ENCODE measurements at places on chromosomes 4 and X. TPM values are rescaled to one million over a fixed set of nuclear protein-coding genes. Genes with fewer than 3 reads are reported as not detected.

ARHGAP10 gene
- total RNA-seq, result 53.9 TPM

DKK2 gene
- total RNA-seq, result 25.0 TPM

SPANXN3 gene
- not detected for total RNA-seq

CDK16 gene
- 76.3 TPM for total RNA-seq

L1CAM gene
- total RNA-seq, result 0.26 TPM

DMRTC1 gene
- not detected for total RNA-seq

AADAT gene
- total RNA-seq, result 11.1 TPM

GAB3 gene
- total RNA-seq, result 7.7 TPM

METTL14 gene
- total RNA-seq, result 2.3 TPM

SUPT20HL1 gene
- total RNA-seq, result not detected

EFHC2 gene
- 0.59 TPM for total RNA-seq

DNA sequence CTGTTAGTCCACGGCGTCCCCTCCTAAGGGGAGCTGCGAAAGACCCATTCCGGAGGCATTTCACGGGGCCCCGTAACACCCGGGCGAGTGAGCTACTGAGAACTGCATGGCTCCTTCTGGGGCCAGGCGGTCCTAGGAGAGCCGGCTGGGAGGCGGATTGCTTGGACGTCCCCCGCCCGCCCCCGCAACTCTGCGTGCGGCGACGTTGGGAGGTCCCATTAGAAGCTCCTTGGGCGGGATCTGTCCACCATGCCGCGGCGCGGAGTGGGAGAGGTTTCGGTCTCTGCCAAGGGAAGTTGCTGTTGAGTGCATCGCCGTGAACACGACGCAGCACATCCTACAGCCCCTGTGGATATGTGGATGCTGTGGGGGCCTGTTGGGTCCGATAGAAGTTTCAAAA is 85.4 kb upstream of the IGFBP7 start:
- no peak overlapping the region for H3K4me3 ChIP-seq
- DNase-seq, result no peak
- no peaks in the 10 kb centered on the region for H3K36me3 ChIP-seq
- no peak overlapping the region for H3K27ac ChIP-seq

DNA sequence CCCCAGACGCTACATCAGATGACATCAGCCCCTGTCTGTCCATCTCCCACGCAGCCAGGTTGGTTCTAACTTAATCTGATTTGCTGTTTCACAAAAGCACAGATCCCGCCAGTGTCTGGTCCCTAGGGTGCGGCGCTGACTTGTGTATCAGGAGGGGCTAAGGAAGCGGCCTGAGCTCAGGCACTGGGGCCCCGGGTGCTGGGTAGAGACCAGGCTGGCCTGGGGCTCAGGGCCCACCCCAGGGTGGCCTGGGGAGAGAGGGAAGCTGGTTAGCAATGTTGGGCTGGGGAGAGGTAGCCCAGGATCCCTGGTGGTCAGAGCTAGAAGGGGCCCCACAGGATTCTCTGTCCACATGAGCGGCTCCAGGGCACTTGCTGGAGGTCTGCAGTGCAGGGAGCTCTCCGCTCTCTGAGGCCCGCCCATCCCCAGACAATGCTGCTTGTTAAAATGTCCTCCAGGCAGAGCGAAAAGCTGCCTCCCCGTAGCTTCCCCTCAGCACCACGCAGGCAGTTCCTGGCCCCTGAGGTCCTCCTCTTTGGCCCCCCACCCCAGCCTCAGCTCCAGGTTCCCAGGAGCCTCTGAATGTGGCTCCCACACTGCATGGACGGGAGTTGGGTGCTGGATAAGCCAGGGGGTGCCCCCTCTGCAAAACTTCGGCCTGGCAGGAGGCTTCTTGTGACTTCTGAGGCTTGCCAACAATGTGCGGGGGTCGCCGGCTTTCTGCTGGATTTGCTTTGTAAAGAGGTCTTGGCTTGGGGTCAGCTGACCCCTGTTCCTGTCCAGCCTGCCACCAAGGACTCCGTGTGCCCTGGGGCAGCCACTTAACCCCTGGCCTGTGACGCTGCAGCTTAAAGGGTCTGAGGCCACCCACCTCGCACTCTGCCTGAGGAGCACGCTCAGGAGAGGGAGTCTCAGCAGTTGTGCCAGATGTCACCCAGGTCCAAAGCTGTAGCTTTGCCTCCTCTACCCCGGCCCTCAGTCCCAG is 112.9 kb downstream of the CPZ start:
- H3K36me3 ChIP-seq, result no peaks in the 10 kb centered on the region
- H3K27ac ChIP-seq, result no peak overlapping the region
- H3K4me3 ChIP-seq, result no peak overlapping the region
- peak; percentile 3 for DNase-seq
- peaks cover 3% of the 10 kb centered on the region for H3K27me3 ChIP-seq

DNA sequence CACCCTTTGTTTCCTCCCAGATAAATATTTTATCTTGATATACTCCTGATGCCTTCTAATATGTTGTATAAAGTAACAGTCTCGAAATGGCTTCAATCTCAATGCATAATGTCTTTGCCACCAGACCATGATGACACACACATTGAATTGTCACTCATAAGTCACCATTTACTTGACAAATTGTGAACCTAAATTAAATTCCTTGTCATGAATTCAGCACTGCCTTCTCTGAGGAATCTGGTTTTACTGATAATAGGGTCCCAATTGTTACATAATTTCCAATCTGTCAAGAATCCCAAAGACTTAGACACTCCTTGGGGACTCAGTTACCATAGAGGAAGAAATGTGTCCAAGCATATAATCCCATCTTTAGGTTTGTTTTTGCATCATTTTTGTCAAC is 82.3 kb downstream of the NWD2 start:
- H3K27me3 ChIP-seq, result no peaks in the 10 kb centered on the region
- no peak overlapping the region for H3K27ac ChIP-seq
- H3K4me1 ChIP-seq, result no peaks in the 10 kb centered on the region
- DNase-seq, result no peak
- H3K36me3 ChIP-seq, result no peaks in the 10 kb centered on the region

GRCh38 chrX:114162068-114162735 is 421.7 kb upstream of the HTR2C start:
- H3K4me1 ChIP-seq, result no peaks in the 10 kb centered on the region
- H3K27me3 ChIP-seq, result peaks cover 4% of the 10 kb centered on the region
- DNase-seq, result no peak
- H3K27ac ChIP-seq, result no peak overlapping the region

- no peak overlapping the region for H3K4me3 ChIP-seq
- no peak for DNase-seq
- H3K27me3 ChIP-seq, result no peaks in the 10 kb centered on the region
- no peaks in the 10 kb centered on the region for H3K4me1 ChIP-seq
- H3K27ac ChIP-seq, result no peak overlapping the region
Observed at GRCh38 chrX:75067931-75068330, 88.2 kb downstream of the ABCB7 start.

DNA sequence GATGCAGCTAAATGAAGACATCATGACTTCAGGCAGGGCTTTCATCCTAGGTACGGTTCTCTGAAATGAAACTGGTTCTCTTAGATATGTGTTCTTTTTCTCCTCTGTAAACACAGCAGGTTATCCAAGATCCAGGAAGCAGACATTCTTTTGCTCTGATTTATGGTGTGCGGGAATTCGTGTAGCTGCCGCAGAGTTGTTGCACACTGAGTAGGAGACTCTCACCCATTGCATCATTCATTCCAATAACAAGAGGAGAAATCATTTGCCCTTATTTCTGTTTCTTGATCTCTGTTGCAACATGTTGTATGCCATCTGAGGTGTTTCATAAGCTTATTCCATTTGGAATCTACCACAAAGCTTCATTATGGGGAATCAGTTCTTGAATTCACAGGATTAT is 133.6 kb upstream of the VCX2 start:
- H3K27ac ChIP-seq, result no peak overlapping the region
- H3K4me3 ChIP-seq, result no peak overlapping the region
- no peaks in the 10 kb centered on the region for H3K27me3 ChIP-seq
- no peaks in the 10 kb centered on the region for H3K4me1 ChIP-seq
- DNase-seq, result no peak
- H3K36me3 ChIP-seq, result no peaks in the 10 kb centered on the region

GRCh38 chrX:120000490-120001246 is 57.1 kb upstream of the NKAP start:
- no peaks in the 10 kb centered on the region for H3K27me3 ChIP-seq
- H3K36me3 ChIP-seq, result no peaks in the 10 kb centered on the region
- H3K27ac ChIP-seq, result no peak overlapping the region
- no peaks in the 10 kb centered on the region for H3K4me1 ChIP-seq

DNA sequence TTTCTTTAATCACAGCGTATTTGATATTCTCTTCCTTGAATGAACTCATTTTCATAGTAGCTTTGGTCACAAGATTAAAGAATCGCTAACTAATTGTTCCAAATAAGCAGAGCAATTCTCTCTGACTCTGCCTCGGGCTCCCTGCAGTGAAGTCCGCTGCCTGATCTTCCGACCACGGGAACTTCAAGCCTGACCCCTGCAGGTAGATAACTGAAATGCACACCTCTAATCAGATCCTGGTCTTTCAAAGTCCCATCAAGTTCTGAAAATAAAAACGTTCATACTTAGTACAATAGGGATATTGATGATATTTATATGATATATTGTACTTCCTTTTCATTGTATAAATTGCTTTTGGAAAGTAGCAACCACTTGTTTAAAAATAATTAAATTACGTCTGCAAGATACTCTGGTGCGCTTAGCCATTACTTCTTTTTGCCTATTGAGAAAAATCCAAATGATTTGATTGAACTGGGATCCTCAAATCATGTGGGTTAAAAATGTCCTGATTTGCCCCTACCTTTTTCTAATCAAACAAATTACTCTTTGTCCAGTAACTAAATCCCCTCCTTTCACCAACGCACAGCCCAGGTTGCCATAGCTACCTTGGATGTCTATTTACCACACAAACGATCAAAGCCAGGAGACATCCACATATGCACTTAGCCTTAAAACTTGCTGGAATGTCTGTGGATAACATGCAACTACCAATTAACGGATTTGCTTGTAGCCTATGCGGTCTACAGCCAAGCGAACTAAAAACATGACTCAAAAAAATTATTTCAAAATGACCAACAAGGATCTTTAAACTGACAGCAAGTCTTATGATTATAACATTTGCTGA is 4.2 kb downstream of the MID1 start:
- H3K4me3 ChIP-seq, result no peak overlapping the region
- H3K27me3 ChIP-seq, result no peaks in the 10 kb centered on the region
- H3K4me1 ChIP-seq, result no peaks in the 10 kb centered on the region
- DNase-seq, result peak; percentile 24

DNA sequence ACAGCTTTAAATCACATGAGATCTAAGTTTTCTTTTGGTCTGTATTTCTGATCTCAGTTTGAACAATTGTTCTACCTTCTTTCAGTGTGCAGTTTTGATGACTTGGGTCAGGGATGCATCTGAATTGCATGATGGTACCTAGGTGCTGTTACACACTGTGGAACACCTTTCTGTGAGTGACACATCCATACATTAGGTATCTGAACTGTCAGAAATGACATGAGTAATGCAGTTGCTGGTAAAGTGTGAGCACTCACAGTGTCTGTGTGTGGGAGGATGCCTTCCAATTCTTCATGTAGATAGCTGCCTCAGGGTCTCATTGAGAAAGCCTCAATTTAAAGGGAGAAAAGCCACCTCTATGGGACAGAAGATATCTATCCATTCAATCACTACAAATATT is 411.9 kb downstream of the PPARGC1A start:
- H3K36me3 ChIP-seq, result no peaks in the 10 kb centered on the region
- no peaks in the 10 kb centered on the region for H3K27me3 ChIP-seq
- H3K4me1 ChIP-seq, result no peaks in the 10 kb centered on the region
- no peak overlapping the region for H3K27ac ChIP-seq
- no peak overlapping the region for H3K4me3 ChIP-seq

GRCh38 chrX:9797384-9798360 is 11.4 kb downstream of the SHROOM2 start:
- no peaks in the 10 kb centered on the region for H3K27me3 ChIP-seq
- no peaks in the 10 kb centered on the region for H3K36me3 ChIP-seq
- DNase-seq, result no peak
- no peak overlapping the region for H3K4me3 ChIP-seq
- H3K4me1 ChIP-seq, result no peaks in the 10 kb centered on the region

DNA sequence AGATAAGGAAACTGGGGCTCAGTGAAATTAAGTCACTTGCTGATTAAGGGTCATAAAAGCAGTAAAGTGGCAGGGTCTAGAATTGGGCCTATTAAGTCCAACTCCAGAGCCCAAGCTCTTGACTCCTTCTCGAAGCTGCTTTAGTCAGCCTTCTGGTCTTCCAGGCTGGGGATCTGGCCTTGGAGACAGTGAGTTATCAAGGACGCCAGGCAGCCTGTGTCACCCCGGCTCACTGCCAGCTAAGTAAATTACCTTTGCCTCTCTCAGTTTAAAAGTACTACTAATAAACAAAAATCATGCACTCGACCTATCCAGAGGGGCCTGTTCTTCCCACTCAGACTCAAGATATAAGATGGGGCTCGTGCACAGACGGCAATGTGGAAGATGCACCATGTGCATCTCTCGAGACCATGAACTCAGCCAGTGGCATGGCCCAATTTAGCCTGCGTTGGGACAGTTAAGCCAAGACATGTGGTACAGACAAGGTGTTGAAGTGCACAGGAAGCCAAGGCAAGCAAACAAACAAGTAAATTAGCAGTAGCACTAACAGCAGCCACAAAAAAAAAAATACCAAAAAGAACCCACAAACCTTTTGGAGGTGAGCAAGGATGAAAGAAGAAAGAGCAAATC is 62.0 kb upstream of the MAP3K15 start:
- H3K27me3 ChIP-seq, result no peaks in the 10 kb centered on the region
- H3K27ac ChIP-seq, result no peak overlapping the region
- no peak overlapping the region for H3K4me3 ChIP-seq
- DNase-seq, result no peak
- H3K4me1 ChIP-seq, result no peaks in the 10 kb centered on the region
- H3K36me3 ChIP-seq, result no peaks in the 10 kb centered on the region

- H3K27ac ChIP-seq, result no peak overlapping the region
- DNase-seq, result no peak
- no peak overlapping the region for H3K4me3 ChIP-seq
- no peaks in the 10 kb centered on the region for H3K4me1 ChIP-seq
- H3K36me3 ChIP-seq, result no peaks in the 10 kb centered on the region
Observed at GRCh38 chr4:67935888-67936287, 27.4 kb downstream of the TMPRSS11A start.

GRCh38 chr4:187500796-187501195 is 494.8 kb upstream of the ZFP42 start:
- no peak for DNase-seq
- H3K4me1 ChIP-seq, result no peaks in the 10 kb centered on the region
- no peak overlapping the region for H3K4me3 ChIP-seq
- no peaks in the 10 kb centered on the region for H3K27me3 ChIP-seq
- H3K27ac ChIP-seq, result no peak overlapping the region
- H3K36me3 ChIP-seq, result no peaks in the 10 kb centered on the region

All from uterus (tissue), 4 donors.